NCI-H1092 (cell line): ENCODE measurements at places on chromosomes 4 and X.

- no peak for DNase-seq
Observed at GRCh38 chr4:6986072-6986780, 56.9 kb upstream of the TADA2B start.

GRCh38 chrX:28498658-28499057, 88.6 kb upstream of the IL1RAPL1 start:
- DNase-seq, result no peak

GRCh38 chr4:88033309-88033708, 25.9 kb downstream of the PKD2 start:
- peak; percentile 17 for DNase-seq

GRCh38 chr4:184774152-184774551, 40.3 kb upstream of the CENPU start:
- DNase-seq, result no peak

DNA sequence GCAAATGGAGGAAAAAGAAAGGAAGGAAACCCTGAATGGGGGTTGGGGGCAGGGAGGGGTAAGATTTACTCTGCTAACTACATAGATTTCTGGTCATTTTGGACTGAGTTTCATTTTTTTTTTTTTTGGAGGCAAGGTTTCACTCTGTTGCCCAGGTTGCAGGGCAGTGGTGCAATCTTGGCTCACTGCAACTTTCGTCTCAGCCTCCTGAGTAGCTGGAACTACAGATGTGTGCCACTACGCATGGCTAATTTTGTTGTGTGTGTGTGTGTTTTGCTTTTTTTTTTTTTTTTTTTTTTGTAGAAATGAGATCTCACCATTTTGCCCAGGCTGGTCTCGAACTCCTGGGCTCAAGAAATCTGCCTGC, 223.5 kb downstream of the APBB2 start:
- no peak for DNase-seq

DNA sequence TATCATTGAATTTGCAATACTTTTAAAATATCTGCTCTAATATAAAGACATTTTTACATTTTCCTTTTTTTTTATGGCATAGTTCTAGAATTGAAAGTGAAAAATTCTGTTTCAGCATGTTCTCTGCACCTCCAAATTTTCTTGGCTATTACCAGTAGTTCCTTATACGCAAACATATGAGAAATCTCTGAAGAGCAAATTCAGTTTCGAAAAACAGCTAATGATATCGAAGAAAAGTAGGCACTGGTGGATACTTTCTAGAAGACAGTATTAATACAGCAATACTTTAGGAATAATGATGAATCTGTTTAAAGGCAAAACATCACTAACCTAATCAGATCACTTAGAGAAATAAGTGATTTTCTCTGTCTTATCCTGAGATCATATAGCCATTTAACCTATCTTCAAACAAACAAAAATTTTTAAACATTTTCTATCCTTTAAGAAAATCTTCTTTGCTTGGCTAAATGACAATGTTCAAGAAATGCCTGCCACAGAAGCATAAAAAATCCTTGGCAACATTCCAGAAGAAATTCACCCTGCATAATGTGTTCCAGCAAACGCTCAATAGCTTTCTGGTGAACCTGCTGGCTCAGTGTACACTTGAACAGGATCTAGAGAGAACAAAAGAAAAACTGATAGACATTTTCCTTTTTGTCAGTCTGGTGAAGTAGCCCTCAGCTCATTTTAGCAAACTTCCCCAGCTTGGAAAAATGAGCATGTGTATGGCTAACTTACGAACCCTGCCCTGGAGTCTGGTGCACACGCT, 51.2 kb upstream of the KLF3 start:
- DNase-seq, result peak; percentile 40

DNA sequence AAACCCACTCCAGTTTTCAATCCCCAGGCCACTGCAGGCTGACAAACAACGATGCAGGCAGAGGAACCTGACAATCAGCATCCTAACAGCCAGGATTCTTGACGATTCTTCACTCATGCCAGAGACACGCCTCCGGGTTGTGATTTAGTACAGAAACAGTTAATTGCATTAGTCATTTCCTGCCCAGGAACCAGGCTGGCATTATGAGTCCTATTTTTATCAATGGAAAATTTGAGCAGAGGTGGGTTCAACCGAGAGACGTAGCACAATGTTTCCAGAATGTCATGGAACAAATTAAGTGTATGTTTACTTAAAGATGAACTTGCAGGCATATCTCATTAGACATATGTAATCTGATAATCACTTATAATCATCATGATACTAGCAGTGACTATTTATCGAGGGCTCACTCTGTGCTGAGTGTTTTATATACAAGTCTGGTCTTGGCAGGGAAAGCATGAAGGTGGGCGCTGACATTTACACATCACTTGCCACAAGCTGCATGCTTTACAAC, 159.7 kb downstream of the NSUN7 start:
- DNase-seq, result peak; percentile 11

DNA sequence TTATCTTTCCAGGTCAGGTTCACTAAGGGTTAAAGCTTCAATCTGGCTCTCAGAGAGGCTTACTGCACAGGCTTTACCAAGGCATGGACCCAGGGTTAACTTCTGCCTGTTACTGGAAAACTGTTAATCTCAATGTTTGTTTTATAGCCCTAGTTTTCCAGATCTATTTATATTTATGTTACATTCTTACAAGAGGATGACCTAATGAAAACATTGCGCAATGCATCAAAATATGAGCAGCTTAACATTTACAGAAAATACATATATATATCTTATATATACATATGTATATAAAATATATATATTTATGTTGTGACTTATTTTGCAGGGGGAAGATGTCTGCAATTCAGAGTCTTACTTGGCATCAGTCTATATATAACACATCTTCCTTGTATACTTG, 112.3 kb downstream of the PCDH19 start:
- DNase-seq, result no peak

DNA sequence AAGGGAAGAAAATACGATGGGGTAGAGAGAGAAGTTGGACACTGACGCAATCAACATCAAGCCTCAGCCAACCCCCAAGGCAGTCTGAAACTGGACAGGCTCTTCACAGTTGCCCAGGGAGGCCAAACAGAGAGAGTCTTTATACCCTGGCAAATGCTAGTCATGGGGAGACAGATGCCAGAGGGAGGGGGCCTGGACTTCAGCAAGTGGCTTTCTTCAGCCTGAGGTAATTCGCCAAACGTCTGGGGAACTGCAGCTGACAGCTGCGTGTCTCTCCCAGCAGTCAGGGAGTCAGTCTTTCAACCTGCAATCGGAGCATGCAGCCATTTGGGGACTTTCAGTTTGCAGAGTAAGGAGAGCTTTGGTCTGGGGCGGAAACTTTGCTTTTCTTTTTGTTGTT, 521.6 kb downstream of the TRIML1 start:
- DNase-seq, result no peak

DNA sequence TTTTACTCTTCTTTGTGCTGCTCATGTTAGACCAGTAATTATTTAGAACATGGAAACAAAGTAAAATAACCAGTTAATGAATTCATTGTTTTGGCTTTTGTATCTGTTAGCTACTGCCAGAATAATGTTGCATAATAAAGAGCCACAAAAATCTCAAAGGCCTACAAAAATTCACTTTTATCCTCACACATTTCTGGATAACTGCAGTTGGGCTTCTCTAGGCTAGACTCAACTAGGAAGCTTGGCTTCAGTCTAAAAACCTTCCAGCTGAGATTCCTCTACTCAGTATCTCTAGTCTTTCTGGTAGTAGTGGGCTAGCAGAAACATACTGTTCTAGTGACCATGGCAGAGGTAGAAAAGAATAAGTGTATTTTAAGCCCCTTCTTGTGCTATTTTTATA, 73.0 kb downstream of the FAT4 start:
- no peak for DNase-seq

- DNase-seq, result no peak
Observed at GRCh38 chr4:2686379-2687265, 69.5 kb downstream of the TNIP2 start.

GRCh38 chrX:1531096-1531890, 5.7 kb downstream of the P2RY8 start:
- DNase-seq, result no peak

DNA sequence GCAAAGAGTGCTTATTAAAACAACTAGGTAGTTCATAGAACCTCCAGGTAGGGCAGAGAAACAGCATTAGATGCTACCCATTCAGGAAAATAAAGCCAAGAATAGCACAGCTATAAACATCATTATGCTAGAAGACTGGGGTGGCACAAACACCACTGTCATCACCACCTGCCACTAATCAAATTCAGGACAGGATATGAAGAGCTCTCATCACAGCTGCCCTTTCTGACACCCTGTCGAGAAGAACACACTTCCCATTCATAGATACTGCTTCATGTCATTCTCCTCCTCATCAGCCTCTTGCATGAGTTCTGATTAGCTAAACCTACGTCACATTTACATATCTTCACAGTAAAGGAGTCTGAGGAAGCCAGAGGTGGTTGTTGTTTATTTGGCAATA, 692.3 kb upstream of the HS3ST1 start:
- DNase-seq, result no peak

DNA sequence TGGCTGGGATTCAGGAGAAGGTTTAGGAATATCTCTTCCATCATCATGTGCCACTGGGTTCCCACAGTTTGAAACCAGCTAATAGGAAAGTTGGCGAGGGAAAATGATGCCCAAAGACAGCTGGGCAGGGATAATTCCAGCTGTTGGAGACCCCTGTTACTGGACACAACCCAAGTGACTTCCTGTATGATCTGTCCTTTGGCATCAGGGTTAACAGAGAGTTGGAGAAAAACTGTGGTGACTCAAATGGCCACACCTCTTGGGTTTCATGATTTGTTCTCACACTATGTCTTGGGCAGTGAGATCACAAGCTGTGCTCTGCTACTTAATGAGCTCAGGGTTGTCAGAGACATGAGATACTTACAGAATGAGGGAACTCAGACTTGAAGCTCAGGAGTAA, 3.8 kb downstream of the FGF16 start:
- DNase-seq, result no peak

GRCh38 chr4:82890528-82890900, 439 bp downstream of the SEC31A start:
- DNase-seq, result peak; percentile 57

GRCh38 chr4:587671-588350, 11.7 kb upstream of the TMEM271 start:
- DNase-seq, result no peak

GRCh38 chr4:105594099-105595010, 41.9 kb downstream of the ARHGEF38 start:
- DNase-seq, result no peak

DNA sequence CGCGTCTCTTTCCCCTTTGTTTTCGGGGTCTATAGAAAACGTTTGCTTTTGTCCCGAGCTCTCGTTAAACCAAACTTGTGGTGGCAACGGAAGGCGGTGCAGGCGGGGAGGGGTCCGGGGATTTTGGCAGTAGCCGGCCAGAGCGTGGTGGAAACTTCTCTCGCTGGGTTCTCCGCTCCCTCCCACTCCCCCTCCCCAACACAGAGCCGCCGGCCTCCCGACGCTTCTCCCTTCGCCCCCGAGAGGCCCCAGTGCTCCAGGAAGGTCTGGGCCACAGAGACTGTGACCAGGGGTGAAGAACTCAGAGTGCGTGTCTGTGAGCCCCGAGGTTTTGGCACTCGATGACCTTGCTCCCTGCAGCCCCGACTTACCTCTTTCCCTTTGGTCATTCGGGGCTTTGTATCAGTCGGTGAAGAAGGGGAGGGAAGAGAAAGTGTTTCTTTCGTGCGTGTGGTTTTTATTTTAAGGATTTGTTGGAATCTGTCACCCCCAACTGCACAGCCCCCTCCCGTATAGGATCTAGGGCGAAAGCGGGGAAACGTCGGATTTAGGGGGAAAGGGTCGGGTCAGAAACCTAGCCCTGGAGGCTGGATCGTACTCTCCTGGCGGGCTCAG, 9.0 kb upstream of the BCOR start:
- DNase-seq, result no peak

- no peak for DNase-seq
Observed at GRCh38 chr4:164442180-164442579, 311.8 kb upstream of the SMIM31 start.
